Stomach (tissue), 19 donors: ENCODE measurements at places on chromosomes 6 and 20.

- peak; percentile 34 for DNase-seq
Observed at GRCh38 chr6:111748231-111748647, 125.0 kb downstream of the FYN start.

- no peak for DNase-seq
Observed at GRCh38 chr6:149200282-149200945, 117.1 kb upstream of the TAB2 start.

DNA sequence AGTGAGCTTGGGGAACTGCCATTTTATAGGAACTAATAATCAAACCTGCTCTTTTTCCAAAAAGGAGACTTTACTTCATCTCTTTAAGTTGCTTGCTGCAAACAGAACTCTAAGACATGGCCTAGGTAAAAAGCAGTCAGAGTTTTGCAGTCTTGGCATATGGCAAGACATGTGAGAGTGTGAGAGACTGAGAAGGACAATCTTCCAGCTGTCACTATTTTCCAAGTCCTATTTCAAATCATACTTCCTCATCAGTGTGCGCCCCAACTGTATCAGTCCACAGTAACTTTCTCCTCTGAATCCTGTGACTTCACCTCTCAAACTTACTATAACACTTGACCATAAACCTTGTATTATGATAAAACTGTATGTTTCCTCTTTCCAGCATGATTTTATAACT lies 10.4 kb downstream of the CALHM6 start:
- DNase-seq: no peak

DNA sequence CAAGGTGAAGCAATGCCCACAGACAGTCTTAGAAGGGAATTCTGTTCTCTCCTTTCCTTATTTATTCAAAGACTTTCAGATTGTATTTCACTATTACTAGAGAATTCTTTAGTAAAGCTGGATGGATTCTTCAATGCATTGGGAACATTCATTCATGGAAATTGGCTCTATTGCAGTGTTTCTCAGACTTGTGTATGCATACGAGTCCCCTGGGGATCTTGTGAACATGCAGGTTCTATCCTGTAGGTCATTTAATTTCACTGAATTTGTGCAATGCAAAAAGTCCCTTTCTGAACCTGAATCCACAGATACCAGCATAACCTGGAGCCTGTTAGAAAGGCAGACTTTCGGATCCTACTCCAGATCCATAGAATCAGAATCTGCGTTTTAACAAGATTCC lies 160.9 kb upstream of the AHI1 start:
- DNase-seq: no peak

DNA sequence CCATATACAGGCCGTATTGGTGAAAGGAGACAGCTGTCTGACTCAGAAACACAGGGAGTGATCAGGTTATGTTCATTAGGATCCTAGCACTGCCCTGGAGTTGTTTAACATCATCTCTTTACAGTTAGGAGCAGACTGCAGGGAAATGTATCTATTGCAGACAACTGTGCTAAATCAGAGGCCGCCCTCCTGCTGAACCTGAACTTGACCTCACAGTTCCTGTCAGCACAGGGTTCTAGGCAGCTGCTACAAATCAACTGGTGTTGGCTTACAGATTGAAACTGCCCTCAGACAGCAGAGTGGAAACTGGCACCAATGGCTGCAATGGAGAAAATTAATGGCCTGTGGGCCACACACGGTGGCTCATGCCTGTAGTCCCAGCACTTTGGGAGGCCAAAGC lies 3.7 kb upstream of the RPP40 start:
- no peak for DNase-seq

DNA sequence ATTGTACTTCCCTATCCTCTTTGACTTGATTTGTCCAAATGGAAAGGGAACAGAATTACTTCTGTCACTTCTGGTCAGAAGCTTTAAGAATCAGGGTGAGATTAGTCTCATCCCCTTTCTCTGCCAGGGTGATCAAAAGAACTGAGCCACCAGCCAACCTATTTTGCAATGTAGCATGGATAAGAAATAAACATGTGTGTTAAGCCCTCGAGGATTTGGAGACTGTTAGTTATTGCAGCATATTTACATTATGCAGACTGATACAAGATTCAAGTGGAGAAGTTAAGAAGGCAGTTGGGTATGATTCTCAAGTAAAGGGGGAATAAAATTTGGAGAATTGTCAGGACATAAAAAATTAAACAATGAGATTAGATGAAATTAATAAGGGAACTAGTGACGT lies 106.0 kb downstream of the FRK start:
- no peak for DNase-seq

DNA sequence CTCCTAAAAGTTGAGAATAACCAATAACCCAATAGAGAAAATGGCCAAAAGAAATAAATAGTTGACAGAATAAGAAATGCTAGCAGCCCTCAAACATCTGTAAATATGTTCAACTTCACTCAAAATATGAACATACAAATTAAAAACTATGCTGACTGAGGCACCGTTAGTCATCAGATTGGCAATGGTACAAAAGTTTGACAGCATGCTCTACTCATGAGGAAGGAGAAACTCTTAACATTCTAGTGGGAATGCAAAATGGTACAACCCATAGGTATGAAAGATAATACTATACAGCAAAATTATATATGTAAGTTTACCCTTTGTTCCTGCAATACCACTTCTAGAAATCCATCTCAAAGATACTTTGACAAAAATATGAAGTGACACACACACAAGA lies 1.6 kb upstream of the ZSCAN12 start:
- no peak for DNase-seq

- no peak for DNase-seq
Observed at GRCh38 chr20:38934530-38934929, 8.3 kb downstream of the FAM83D start.

DNA sequence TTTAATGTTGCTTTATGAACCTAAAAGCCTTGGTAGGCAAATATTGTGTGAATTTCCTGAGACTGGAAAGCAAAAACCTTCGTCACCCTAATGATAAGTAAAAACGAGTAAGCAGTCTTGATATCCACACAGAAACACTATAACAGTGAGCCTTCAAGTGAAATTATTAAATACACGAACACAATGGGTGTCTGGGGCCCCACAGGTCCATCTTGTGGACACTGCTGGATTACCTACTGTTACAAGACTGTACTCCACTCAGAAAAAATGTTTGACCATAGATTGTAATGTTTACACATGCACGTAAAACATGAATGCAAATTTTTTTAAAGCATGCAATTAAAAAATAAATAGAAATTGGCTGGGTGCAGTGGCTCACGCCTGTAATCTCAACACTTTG lies 466.9 kb downstream of the CD83 start:
- peak; percentile 29 for DNase-seq

DNA sequence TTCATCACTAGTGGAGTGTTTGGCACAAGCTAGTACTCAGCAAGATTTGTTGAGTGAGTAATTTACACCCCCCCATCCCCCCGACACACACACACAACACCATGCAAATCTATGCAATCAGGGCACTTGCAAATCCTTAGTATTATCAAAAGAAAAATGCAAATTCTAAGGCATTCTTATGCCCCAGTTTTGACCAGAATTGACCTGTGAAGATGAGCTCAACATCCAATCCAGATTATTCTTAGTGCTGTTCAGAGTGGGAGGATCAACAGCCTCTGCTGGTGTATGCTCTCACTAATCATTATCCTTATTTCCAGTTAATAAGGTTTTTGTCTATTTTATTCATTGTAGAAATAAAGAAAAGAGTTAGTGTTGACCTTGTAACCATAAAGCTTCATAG lies 185.4 kb downstream of the PLCB1 start:
- no peak for DNase-seq

GRCh38 chr20:21571841-21572690 lies 58.2 kb upstream of the NKX2-2 start:
- no peak for DNase-seq

- peak; percentile 70 for DNase-seq
Observed at GRCh38 chr20:5065879-5066383, 53.8 kb downstream of the PCNA start.

DNA sequence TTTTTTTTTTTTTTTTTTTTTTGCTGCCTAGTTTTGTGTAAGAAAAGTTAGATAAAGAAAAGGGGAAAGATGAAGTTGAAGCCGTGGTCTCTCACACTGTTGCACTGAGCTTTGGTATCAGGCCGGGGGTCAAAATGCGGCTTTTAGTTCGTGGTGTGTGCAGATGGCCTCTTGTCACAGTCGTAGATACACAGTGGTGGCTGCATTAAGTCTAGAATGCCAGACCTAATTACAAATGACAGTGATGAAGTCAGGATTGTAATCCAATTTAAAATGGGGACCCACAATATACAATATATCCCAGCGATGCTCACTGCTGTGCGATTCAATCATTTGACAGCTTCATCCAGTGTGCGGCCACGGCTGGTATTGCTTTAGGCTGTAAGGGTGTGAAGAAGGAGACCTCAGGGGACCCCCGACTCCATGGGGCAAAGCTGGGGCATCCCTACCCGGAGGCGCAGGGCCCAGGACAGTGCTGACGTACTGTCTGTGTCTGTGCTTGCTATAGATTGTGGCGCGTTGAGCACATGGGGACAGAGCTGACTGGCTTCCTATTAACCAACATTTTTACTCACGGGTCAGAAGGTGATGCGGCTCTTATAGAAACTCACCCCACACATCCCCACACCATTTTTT lies 210.0 kb upstream of the SOX4 start:
- no peak for DNase-seq

DNA sequence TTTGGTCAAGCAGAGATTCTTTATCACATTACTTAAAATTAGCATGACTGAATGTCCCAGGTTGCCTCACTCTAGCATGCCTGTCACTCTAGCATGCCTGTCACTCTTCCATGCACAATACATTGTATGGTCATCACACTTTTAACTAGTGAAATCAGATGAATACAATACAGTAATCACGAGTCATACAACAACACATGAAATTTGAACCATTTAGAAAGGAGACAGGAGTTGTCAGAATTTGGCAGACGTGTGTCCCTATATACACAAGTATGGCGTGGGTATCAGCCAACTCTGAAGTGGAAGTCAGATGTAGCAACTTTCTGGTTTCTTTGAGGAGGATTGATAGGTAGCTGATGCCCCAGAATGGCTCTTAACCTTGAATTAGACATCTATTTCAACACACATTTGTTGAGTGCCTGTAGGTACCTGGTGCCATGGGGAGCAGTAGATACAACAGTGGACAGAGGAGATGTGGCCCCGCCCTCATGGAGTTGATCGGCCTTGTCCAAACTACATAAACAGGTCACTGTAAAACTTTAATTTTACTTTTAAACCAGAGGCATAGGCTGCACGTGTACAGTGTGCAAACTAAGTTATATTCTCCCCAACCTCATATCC lies 116.1 kb upstream of the TIAM2 start:
- DNase-seq: no peak

GRCh38 chr6:108877046-108877751 lies 29.0 kb downstream of the ARMC2 start:
- DNase-seq: peak; percentile 71

DNA sequence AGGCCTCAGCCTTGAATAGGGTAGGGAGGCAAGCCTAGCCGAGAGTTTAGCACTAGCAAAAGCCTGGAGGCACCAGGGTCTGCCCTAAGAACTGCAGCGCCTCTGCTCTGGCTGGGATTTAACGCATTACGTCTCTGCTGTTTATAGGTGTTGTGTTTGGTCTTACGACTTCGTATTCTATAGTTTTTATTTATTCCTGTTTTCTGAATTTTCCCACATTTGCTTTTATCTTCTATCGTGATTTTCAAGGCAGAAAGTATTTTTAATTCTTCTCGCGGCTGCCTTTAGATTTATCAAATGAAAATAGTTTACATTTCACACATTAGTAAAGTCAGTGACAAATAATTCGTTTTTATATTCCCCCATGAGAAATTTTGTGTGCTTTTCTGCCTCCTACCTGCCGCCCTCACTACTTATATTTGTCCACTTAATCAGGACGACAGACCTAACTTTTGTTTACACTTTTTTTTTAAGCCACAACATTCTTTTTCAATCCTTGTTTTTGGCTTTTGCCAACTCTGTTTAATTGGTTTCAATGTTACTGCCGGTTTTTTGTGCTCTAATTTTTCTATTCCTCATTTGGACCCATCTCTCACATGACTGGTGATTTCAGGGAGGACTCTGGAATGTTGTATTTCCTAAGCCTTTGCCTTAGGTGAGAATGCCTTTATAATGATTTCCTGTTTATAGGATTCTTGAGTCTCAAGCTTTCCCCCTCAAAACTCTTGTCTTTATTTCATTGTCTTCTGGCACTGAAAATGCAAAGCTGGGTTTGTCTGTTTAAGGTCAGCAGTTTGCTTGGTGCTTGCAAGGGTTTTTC lies 1.3 kb upstream of the LZTS3 start:
- no peak for DNase-seq

DNA sequence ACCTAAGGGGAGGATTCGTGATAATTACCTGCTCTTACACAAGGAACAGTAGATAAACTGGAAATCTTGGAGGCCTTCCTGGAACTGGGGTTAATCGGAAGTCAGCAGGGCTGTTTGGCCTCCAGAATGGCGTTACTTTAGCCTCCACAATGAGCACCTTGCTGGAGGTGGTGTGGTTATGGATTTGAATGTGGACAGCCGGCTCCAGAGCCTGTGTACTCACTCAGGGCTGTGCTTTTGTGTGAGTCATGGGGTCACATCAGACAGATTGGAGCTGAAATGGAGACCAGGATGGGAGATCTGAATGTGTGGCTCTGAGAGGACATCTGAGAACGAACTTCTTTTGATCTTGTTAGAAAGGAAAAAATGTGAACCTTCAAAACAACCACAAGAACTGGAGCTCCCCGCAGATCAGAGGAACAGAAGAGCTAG lies 30.4 kb downstream of the IGF2R start:
- DNase-seq: no peak

GRCh38 chr6:24195836-24196597 lies 70.0 kb downstream of the NRSN1 start:
- no peak for DNase-seq

- no peak for DNase-seq
Observed at GRCh38 chr6:107635057-107635515, 145.2 kb downstream of the SOBP start.

DNA sequence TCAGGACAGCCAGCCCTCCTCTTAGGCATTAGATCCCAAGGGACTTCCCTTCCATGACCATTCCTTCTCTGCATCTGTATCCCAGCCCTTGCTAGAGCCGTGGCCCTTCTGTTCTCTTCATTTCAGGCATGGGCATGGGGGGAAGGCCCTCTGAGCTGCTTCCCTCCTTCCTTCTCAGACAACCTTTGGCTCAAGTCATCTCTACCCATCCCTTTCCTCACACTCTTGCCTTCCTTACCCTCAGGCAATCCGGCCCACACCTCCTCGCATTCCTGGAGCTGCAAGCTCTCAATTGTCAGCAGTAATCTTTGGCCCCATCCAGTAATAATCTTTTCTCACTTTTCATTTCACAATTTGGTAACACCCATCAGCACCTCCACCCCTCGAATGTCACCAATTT lies 426.9 kb upstream of the JARID2 start:
- no peak for DNase-seq
